ENCODE measurements at places on chromosomes 11 and 22.

- DNase-seq: peak; percentile 37
Observed at GRCh38 chr22:46586531-46587011, 33.6 kb upstream of the GRAMD4 start.

DNA sequence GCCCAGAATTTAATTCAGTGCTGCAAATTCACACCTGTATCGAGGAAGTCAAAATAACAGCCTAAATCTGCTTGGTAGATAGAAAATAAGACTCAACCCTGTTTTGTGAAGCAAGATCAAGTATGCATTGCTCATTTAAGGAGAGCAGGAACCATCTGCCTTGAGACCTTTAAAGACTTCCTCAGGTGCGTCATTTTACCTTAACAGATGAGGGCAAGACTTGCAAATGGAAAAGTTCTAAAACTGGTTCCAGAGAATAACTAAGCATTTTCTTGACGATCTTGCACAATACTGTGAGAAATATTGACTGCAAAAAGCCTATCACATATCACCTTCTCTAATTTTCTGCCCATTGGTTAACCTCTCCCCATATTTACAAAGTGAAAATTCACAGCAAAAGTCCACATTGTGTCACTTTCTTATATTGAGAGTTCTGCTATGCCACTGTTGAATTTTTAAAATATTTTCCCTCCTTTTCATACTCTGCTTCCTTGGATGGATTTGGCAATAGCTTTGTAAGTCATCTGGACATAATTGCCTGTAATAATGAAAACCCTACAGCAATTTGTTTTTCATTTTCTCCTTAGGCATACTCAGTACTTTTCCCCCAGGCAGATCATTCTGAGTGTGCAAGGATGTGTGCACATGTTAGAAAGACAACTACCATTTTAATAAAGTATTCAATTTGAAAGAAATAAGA lies 234.2 kb downstream of the AASDHPPT start:
- no peak for DNase-seq

- peak; percentile 53 for DNase-seq
Observed at GRCh38 chr11:10529279-10529678, 11.7 kb downstream of the RNF141 start.

DNA sequence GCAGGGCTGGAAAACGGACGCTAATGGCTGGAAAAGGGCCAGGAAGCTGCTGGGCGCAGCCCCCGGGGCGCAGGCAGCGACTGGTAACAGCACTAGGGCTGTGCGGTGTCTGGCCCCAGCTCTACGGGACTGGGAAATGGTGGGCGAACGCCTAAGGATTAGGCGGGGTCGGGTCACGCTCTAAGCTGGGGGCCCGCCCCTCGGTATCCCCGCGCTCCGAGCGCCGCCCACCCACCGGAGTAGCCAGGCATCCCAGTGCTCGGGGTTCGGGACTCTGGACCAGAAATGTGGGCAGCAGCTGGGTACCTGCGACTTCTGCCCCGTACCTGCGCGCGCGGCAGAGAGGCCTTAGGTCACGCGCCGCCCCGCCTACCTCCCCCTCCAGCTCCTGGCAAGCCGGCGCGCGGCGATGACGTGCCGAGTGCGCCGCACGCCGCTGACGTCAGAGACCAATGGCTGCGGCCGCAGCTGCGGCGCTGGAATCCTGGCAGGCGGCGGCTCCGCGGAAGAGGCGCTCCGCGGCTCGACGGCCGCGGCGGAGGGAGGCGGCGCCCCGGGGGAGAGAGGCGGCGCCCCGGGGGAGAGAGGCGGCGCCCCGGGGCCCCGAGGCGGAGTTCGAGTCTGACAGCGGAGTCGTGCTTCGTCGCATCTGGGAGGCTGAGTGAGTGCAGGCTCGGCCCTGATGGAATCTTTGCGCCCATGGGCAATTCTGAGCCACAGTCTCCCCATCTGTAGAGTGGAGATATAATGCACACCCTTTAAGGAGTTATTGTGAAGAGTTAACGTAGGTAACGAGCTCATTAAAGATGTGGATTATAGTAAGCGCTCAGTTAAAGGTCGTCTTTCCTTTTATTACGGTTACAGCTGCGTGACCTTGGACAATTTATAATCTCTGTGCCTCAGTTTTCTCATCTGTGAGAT lies at the start of the genes HPS4 and SRRD:
TSS of gene HPS4 (minus strand) at position 345 of the 921 bp plus-strand sequence. CDS start 2,021 bp downstream, outside the sequence.
TSS of gene SRRD (plus strand) at position 439 of the 921 bp plus-strand sequence. CDS start at position 453, 14 bp downstream.
- DNase-seq: peak; percentile 97

DNA sequence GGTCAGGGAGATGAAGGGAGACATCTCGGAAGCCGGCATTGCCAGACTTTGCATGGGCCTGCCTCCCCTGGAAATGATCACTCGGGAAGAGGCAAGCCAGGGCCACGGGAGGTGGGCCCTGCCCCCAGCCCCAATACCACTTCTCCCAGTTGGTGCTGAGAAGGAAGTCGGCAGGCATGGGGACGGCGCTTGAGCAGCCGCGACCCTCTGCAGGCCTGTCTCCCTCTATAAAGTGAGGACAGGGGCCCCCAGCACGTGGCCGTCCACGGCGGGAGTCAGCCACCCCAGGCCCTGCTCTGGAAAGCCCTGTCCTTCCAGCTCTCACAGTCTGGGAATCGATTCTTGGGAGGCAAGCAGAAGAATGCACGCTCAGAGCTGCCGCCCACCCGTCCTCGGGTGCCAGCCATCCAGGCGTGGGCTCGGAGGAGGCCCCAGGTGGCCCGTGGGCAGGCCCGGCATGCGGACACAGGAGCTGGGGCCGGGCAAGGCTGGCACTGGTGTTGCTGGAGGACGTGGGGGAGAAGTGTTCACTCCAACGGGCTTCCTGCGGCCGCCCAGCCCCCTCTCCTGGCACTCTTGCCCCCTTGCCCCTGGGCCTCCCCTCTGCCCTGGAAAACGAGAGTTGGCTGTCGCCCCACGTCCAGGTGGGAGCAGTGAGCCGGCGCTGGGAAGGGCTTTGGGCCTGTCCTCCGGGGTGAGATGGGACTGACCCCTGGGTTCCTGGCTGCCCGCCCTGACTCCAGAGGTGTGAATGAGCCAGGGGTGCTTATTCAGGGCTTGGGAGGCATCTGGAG lies 77.5 kb downstream of the CACNA1I start:
- DNase-seq: no peak

- no peak for DNase-seq
Observed at GRCh38 chr22:25165785-25166184, 33.9 kb upstream of the CRYBB3 start.

DNA sequence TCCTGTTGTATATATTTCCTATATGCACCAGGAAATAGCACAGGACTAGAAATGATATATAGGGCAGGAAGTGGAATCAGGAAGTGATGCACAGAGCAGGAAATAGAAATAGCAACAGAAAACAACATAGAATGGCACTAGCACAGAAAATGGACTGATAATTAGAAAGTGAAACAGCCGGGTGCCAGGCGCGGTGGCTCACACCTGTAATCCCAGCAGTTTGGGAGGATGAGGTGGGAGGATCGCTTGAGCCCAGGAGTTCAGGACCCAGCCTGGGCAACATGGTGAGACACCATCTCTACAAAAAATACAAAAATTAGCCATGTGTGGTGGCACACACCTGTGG lies 10.0 kb upstream of the RELT start:
- no peak for DNase-seq

DNA sequence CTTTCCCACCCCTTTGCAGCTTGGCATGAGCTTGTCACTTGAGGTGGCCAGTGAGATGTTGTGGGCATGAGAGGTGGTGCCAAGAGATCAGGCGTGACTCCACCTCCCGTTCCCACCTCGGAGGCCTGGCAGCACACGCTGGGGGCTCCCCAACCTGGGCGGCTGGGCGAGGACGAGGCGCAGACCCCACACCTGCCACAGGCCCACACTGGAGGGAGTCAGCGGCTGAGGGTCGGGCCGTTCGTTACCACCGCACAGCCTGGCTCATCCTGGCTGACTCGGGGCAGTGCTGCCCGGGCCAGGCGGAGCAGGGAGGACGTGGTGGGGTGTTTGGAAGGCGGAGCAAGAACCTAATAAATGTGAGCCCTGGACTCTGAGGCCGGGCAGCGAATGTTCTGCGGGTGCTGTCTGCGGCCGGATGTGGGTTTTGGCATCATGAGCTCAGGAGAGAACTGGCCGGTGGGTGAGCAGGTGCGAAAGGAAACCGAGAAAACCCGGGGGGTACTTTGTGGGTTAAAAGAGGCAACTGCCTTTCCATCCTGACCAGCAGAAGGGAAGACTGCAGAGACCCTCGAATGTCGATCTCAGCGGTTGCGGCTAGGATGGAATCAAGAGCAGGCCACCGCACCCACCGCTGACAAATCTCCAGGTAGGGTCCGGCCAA lies 10.2 kb upstream of the IFITM3 start:
- DNase-seq: peak; percentile 45

GRCh38 chr11:27211370-27212127 lies 151.5 kb downstream of the CCDC34 start:
- peak; percentile 64 for DNase-seq

DNA sequence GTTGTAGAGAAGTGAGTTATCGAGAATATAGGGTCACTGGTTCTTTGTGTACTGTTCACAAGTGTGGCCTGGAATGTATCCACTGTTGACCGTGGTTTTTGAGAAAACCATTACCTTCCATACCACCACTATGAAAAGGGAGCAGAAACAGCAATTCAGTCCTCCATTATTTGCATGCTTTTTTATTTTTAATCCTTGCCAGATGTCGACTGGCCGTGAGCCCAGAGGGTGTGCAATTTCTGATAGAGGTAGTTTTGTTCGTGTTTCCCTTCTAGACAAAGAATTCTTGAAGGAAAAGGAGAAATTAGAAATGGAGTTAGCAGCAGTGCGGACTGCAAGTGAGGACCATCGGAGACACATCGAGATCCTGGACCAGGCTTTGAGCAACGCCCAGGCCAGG lies 81.7 kb downstream of the AMOTL1 start:
- no peak for DNase-seq

DNA sequence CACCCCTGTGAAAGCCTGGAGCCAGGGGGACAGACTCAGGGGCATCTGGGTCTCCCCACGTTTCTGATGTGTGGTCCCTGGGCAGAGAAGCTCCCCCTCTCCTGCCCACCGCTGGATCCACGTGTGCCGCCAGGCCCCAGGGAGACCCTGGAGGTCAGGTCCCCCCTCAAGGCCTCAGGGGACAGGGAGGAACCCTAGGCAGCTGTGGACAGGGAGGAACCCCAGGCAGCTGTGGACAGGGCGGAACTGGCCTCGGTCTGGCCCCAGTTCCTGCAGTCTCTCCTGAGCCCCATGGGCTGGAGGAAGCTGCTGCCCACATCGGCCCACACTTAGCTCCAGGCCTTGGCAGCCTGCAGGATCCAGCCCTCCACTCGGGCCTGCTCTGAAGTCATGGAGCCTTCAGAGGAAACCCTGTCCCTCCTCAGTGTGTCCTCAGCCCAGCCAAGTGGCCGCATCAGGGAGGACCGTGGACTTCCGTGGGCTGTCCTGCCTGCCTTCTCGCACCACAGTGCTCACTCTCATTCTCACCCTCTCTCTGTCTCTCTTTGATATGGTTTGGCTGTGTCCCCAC lies 127.7 kb downstream of the BRD1 start:
- peak; percentile 34 for DNase-seq

DNA sequence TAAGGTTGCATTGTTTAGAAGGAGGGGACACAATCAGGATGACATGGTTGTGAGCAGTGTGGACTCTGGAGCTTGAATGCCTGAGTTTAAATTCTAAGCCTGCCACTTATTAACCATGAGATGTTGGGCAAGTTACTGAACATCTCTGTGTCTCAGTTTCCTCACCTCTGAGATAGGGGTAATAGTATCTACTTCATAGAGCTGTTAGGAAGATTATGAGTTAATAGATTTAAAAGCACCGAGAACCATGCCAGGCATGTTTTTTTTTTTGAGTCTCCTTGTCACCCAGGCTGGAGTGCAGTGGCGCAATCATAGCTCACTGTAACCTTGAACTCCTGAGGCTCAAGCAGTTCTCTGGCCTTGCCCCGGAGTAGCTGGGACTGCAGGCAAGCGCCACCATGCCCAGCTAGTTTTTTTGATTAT lies 33.3 kb downstream of the ST14 start:
- DNase-seq: no peak

DNA sequence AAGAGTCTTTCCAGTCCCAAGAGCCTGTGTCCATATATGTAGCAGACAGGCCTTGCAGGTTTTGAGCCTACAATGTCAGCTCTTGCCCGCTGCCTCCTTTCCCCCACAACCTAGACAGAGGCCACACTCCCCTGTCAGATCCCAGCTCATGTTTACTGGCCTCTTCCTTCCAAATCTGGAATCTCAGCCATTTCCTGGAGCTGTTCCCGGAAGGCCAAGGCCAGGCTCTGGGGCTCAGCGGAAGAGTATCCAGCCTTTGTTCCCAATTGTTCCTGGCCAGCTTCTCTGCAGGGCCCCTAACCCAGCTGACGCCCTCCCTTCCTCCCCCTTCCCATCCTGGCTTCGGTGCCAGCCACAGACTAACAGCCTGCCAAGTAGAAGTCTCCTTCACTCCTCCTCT lies 1.0 kb upstream of the ROBO4 start:
- DNase-seq: peak; percentile 80

DNA sequence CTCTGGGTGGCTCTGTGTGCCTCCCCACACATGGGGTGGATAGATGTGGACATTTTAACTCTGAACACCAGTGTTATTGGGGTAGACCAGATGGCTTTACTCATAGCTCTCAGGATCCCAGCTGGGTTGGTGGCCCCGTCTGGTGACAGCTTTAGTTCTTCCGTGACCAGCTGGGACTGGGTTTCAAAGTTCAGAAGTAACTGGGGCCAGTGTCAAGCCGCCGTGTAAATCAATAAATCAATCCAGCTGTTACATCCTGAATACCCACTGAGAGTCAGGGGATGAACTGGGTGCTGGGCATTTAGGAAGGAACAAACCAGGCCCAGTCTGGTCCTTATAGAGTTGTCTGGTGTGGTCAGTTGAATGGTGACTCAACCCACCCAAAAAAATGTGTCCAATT lies 269.4 kb downstream of the CTTN start:
- peak; percentile 42 for DNase-seq

- DNase-seq: no peak
Observed at GRCh38 chr11:72039031-72039855, 40.5 kb downstream of the IL18BP start.

GRCh38 chr22:38453996-38454352 lies 1.0 kb downstream of the KCNJ4 start:
- peak; percentile 78 for DNase-seq

- no peak for DNase-seq
Observed at GRCh38 chr11:106724293-106724892, 293.9 kb downstream of the GUCY1A2 start.

DNA sequence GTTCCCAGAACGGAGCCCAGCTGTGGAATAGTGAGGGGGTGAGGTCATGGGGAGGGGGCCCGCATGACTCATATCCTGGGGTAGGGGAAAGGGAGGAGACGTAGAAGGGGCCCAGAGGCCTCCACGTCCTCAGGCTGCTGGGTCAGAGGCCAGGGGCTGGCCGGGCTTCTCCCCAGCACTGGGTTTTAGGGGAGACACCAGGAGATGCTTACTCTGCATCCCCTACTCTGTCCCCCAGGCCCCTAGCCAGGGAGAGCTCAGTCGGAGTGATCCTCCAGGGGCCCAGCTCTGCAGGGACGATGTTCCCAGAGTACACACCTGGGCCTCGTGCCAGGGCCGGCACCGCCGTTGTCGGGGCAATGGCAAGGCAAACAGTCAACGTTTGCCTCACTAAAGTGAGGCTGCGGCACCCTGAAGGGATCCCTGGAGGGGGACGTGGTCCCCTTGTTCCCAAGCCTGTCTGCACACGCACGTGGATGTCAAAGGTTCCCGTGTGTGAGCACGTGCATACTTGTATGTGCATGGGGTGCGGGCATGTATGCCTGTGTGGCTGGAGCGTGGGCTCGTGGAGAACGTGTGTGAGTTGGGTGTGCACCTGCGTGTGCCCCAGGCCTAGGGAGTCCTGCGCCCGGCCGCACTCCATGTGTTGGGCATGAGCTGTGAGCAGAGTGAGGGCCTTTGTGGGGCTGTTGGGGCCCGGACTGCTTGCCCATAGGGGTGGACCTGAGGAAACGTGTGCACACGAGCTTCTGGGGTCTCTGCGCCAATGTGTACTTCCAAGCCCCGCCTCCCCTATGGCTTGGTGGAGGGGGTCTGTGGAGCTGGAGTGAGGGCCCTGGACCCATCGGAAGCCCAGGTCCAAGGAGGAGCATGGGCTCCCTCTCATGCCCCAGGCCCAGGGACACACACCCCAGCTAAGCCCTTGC lies 14.2 kb downstream of the PRR33 start:
- DNase-seq: peak; percentile 85

Measured in osteoblast (primary cell).